ENCODE measurements at places on chromosomes 16 and 17.

GRCh38 chr17:77231076-77231871 lies 90.5 kb downstream of the SEC14L1 start:
- no peak for DNase-seq

DNA sequence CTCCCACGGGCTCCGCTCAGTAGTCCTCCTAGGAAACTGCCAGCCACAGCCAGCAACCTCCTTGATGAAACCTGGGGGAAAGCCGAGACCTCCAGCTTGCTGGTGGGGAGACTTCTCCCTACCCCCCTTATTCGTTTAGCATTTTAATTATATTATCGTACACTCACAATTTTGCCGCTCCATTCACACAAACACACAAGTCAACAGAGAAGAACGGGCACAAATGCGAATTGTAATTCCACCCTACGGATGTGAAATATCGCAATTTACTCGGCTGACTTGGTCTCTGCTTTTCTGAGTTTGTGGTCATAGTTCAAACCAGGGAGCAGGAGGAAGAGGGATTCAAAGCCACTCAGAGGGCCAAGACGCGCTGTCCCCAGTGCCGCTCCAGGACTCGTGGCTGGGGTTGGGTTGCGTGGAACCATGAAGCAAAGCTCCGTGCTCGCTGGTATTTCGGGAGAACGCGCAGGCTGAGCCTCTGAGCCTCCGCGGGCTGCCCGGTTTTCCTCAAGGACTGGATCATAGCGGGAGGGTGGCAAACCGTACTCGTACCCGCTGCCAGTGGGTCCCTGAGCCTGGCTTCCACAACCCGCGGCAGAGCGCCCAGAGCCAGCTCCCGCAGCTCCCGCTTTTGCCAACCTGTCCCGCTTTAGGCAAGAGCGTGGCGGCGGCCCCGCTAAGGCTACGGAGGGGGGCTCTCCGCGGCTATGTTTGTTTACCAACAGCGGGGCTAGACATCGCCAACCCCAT lies 2.0 kb downstream of the LHX1 start:
- DNase-seq = no peak

- no peak for DNase-seq
These were observed 7.9 kb upstream of the KCNJ16 start for GRCh38 chr17:70067134-70067533.

DNA sequence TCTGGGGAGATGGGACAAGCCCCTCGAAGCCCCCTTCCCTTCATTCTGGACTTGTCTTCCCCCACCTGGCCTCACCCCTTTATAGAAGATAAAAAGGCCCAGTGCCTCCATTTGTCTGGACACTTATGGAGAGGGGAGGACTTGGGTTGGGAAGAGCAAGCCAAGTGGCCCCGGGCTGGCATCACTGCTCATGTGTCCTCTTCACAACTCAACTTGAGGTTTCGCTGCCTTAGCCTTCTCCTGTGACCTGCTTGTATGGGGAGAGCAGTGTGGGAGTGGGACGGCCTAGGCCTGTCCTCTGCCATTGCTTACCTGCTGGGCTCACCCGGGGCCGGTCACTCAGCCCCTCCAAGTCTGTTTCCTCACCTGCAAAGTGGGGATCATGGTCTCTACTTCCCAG lies 1.4 kb downstream of the PAQR4 start:
- DNase-seq = no peak

DNA sequence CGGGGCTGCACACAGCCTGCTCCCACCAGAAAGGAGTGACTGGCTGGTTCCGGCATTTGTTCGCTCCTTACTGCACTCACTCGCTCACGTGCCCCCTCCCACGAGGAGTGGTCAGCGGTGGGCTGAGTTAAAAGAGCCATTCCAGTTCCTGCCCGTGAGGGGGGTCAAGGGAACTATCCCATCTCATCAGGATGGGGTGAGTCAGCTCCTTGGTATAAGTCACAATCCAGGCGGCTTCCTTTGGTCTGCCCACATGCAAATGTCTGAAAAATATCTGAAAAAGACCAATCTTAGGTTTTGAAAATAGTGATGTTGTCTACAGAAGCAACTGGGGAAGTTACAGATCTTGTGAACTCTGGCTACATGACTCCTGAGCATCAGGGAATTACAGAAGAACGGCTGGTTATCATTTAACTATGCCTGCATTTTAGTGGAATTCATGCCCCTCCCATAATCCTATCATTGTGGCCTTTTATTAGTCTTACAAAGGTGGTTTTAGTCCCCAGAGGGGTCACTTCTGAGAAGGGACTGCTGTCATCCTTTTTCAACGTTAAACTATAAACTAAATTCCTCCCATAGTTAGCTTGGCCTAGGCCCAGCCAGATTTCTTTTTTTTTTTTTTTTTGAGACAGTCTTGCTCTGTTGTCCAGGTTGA lies 9.8 kb upstream of the TNFSF12 start:
- no peak for DNase-seq

GRCh38 chr17:56595108-56595418 lies 1.6 kb downstream of the NOG start:
- no peak for DNase-seq

Measured in A172 (cell line).